C1 segment of cervical spinal cord (tissue), 14 donors: ENCODE measurements at places on chromosomes 2 and 18.

GRCh38 chr18:58349650-58350049 lies 279.2 kb downstream of the ALPK2 start:
- DNase-seq: no peak

DNA sequence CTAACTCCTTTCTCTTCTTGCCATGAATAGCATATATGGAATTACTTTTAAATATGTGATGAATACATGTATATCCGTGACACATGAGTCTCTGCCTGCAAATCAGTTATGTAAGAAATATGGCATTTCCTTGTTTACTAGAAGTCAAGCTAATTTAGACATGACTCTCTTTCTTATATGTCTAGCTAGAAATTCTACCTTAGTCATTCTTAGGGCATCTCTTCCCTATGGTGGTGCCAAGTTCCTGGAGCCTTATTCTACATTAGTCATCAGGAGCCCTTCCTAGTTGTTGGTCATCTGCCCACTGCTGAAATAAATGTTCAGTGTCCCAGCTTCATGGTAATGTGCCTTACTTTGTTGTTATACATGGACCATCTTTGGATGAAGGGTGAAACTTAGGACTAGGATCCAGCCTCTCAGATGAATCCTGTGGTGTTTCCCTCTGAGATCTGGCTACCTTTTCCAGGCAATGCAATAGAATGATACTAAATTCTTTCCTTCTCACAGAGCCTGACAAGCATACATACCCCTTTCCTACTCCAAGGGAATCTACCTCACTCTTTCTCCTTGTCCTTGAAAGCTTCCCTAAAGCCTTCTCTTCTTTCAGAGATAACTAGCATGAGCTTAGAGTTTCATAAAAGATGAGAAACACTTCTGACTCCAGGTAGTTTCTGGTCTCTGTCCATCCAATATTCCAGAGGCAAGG lies 415.3 kb upstream of the VWC2L start:
- DNase-seq: no peak

- no peak for DNase-seq
Observed at GRCh38 chr2:231583982-231584381, 8.7 kb upstream of the TEX44 start.

- no peak for DNase-seq
Observed at GRCh38 chr2:38155-38554, 8.2 kb downstream of the FAM110C start.

- no peak for DNase-seq
Observed at GRCh38 chr2:42696987-42697386, 66.9 kb downstream of the OXER1 start.

GRCh38 chr2:174967691-174968260 lies 37.4 kb downstream of the CHN1 start:
- no peak for DNase-seq

DNA sequence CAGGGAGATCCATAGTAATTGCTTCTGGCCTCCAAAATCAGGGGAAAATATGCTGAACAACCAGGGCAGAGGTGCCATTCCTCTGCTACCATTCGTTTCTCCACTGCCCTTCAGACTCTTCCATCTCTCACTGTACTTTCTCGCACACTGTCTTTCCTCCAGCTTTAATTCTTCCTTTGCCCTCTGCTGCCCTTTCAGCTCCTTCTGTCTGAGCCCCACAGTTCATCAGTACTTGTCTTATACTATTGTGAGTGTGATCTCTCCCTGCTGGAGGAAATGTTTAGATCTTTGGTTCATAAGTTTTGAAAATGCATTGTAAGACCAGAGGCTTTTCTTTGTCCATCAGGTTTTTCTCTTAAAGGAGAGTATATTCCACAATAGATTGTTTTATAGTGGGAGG lies 184.9 kb upstream of the DTNA start:
- DNase-seq: no peak

DNA sequence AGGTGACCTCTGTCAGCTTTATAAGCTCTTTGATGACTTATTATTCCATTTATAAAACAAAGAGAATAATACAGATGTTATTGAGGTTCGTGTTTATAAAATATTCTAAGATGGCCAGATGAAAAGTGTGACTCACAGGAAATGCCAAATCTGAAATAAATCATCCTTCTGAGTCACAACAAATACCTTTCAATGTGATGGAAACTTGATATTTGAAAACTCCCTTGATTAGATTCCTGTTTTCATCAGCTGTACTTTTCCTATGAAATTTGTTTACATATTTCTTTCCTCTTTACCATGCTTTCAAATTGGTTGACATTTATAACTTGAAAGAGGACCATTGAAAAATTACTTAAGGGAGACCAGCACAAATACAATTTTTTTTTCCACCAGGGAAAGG lies 30.6 kb upstream of the PPP1R1C start:
- DNase-seq: no peak

DNA sequence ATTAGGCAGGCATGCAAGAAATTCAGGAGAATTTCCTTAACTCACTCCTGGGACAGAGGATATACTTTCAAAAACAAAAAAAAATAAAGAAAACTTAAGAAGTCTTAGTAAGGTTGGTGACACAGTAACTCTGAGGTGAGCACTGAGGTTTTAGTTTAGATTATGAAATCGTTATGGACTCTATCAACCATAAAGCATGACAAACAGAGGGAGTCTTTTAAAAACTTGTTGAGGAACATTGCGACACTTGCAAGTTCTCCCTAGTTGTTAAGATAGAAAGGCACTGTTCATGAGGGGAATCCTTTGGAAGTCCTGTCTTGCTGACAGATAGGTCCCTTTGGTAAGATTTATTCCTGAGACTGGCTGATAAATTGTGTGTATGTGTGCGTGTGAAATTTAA lies 194.3 kb upstream of the ERBB4 start:
- DNase-seq: no peak

- DNase-seq: no peak
Observed at GRCh38 chr2:233037078-233037477, 4.6 kb downstream of the NEU2 start.

GRCh38 chr2:163735685-163736432 lies at the start of gene FIGN:
FIGN (minus strand) TSS chr2:163736008; CDS start chr2:163734927, 1,081 bp downstream.
- peak; percentile 16 for DNase-seq

DNA sequence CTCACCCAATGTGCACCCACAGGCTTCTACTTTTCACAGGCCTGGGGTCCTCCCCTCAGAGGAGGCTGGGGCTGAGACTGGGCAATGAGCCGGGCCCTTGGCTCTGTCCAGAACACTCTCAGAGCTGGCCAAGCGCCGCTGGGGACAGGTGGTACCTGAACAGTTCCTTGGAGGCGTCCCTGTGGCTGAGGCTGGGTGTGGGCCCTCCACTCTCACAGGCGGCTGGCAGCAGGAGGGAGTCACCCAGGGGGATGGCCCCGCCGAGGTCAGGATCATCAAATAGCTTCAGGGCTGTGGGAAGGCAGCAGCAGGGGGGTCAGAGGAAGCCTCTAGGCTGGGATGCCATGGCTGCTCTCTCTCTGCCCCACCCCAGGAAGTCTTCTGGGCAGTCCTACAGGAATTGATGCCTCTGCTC lies 27.1 kb downstream of the HS1BP3 start:
- DNase-seq: no peak

GRCh38 chr2:189144700-189145211 lies 34.8 kb downstream of the COL5A2 start:
- no peak for DNase-seq

DNA sequence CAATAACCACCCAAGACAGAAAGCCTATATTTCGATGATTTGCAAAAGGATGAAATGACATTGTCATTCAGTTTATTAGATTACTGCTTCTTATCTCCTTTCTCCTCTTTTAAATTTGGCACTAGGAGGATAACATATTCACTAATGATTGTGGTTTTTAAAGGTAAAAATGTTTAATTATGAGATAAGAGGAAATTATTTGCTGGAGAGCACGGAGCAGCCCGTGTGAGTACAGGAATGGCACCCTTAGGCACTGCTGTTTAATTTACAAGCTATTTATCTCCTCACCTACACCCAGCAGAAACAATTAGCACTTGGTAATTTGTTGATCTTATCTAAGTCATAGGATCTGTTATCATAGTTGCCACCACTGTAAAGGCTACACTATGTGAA lies 87.4 kb upstream of the SP3 start:
- no peak for DNase-seq

DNA sequence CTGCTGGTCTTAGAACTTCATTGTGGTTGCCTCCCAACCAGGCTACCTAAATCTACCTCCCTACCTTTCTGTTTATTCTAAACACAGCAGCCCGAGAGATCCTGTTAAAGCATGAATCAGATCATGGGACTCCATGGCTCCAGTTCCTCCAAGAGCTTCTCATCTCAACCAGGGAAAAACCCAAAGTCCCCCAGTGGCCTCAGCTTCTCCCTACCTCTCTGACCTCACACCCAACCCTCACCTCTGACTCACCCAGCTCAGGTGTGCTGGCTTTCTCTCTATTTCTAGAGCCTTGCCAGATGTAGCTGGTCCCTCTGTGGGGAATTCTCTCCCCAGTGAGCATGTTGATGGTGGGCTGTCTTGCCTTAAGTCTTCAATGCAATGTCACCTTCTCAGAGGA lies 93.8 kb upstream of the COPS8 start:
- no peak for DNase-seq

DNA sequence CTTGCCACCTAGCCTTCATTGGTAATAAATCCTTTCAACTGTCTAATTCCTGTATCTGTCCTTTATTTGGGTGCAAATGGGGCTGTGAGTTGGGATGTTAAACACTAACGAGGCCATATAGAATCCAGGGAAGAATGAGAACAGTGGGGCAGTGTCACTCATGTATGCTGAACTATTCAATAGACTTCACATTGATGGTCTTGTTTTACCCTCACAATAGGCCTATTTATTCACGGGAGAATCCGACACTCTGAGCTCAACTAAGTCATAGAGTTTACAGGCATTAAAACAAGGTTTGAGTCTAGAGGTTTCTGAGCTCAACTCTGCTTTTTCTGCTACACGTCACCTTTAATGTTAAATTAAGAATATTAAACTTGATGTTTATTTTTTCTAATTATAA lies 421.6 kb downstream of the SOX11 start:
- no peak for DNase-seq

- DNase-seq: no peak
Observed at GRCh38 chr2:47165001-47165555, 10.0 kb upstream of the STPG4 start.

GRCh38 chr18:45802814-45803492 lies 22.5 kb upstream of the SIGLEC15 start:
- DNase-seq: no peak

- DNase-seq: peak; percentile 15
Observed at GRCh38 chr18:9366126-9366714, 31.6 kb downstream of the TWSG1 start.

GRCh38 chr2:152394326-152394725 lies 59.4 kb downstream of the FMNL2 start:
- DNase-seq: no peak

DNA sequence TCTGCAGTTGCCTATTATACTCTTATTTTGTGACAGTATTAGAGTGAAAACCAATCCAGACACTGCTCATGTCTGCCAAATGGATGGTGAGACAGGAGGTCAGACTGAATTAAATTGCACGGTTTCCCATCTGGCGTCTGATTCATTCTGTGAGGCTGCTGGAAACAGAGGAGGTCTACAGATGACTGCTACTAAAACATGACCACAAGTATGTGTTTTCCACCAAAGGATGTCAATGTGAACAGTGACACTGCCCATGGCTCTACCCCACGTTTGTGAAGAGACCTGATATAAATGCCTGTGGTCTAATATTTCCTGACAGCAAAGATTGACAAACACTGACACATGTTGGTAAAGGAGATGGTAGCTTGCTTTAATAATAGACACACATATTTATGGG lies 104.3 kb upstream of the ST6GAL2 start:
- no peak for DNase-seq

- no peak for DNase-seq
Observed at GRCh38 chr18:23279931-23280330, 144.6 kb downstream of the CABLES1 start.

DNA sequence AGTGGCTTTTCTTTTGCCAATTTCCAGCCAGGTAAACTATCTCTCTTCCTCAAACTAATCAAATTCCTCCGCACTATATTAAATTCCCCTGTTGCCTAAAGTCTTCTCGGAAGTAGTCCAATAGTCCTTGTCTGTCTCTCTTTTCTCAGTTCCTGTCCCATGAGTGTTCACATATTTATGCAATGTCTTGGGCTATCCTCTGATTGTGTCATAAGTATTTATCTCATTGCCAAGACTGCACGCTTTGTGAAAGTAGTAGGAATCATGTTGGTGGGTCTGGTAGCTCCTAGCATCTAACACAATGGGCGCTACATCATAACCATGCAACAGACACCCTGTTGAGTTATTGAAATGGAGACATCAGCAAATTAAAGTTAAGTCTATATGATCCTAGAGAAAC lies 59.9 kb upstream of the POU3F3 start:
- no peak for DNase-seq

GRCh38 chr18:80253871-80254492 lies 6.7 kb upstream of the PARD6G start:
- DNase-seq: no peak

DNA sequence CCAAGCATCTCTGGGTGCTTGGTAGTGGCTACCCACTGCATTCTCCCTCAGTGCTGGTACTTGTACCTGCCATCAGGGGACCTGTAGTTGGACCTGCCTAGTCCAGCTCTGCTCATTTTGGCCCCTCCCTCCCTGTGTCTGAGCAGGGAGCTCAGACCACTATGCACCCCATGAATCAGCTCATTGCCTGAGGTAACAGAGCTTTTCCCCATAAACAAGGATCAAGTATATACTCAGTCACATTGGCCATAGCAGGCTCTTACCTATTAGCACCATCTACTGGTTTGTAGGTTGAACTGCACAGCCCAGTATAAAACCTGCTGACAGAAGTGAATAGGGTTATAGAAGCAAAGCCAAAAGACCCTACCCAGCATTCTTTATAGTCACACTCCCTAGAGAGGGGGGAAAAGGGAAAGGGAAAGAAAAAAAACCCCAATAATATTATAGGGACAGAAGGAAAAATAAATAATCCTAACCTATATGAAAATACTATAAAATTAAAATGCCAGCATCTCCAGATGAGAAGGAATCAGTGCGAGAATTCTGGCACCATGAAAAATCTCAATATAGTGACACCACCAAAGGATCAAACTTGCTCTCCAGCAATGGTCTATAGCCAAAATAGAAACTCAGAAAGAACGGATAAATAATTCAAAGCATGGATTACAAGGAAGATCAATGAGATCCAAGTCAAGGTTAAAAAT lies 6.9 kb upstream of the FLACC1 start:
- DNase-seq: no peak

GRCh38 chr2:84701880-84702279 lies 179.0 kb downstream of the TRABD2A start:
- no peak for DNase-seq

- DNase-seq: no peak
Observed at GRCh38 chr18:32956591-32957315, 183.9 kb upstream of the KLHL14 start.
